Effector CD4-positive, alpha-beta T cell (primary cell): ENCODE measurements at places on chromosomes 13 and 19.

GRCh38 chr19:48321622-48322591 is 3.4 kb upstream of the EMP3 start:
- peak; percentile 99 for DNase-seq

GRCh38 chr19:1503089-1503924 is 9.5 kb downstream of the ADAMTSL5 start:
- peak; percentile 39 for DNase-seq

DNA sequence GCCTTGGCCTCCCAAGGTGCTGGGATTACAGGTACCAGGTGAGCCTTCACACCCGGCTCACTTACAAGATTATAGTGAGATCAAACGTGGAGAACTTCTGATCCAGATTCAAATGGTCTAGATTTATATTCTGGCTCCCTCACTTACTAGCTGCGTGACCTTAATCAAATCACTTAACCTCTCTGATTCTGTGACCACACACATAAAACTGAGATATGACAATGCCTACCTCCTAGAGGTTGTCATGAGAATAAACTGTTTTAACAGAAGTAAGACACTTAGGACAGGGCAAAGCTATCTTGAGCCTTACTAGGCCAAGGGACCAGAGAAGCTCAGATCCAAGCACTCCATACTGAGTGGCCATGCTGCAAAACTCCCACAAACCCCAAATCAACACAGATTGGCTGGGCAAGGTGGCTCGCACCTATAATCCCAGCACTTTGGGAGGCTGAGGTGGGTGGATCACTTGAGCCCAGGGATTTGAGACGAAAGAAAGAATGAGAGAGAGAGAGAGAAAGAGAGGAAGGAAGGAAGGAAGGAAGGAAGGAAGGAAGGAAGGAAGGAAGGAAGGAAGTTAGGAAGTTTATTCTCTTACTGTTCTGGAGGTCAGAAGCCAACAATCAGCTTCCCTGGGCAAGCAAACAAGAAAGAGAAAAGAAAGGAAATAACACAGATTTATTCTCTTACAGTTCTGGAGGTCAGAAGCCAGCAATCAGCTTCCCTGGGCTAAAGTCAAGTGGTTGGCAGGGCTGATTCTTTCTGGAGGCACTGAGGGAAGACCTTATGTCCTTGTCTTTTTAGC is 46.1 kb upstream of the MAP3K10 start:
- no peak for DNase-seq

DNA sequence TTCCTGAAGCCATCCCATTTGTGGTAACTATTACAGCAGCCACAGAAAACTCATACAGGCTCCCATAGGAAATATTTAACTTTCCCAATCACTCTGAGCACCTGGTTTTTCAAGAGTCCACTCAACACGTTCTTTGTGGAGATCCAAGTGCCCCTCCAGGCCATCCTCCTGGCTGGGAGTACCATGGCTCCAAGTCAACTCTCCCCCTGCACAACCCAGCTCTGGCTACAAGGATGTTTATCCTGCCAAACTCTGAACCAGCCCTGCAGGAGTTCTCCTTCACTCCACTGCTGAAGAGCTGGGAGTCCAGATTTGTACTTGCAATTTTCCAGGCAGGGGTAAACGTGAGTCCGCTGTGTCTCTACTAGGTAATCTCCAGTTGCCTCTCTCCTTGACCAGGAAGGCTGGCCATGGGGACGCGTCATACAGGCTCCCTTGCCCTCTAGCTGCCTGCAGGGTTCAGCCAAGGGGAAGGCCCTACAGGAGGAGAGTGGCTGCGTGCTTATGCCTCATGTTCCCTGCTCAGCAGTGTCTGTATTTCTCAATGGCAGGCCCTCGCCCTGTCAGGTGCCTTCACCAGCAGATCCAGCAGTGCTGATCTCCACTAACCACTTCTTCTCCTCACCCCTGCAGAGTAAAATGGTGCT is 29.9 kb upstream of the ARGLU1 start:
- no peak for DNase-seq

GRCh38 chr13:27797228-27797624 is 4.9 kb downstream of the GSX1 start:
- no peak for DNase-seq

DNA sequence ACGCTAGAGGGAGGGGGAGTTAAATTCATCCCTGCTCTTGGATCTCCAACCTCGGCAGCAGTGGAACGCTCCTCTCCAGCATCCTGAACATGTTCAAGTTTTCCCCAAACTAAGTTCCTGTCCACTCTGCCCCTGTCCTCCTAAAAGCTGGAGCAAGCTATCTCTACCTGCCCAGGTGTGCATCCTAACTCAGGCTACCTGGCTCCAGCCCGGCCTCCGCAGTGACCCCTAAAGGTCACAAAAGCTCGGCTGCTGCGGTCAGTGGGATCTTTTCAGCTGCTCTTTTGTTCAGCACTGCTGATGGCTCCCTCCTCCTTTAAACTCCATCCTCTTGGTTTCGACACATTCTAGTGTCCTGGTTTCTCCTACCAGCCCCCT is 1.4 kb downstream of the DCUN1D2 start:
- DNase-seq: no peak

- no peak for DNase-seq
These were observed 23.3 kb downstream of the PRR12 start for GRCh38 chr19:49614096-49614833.

GRCh38 chr19:46481223-46481848 is 10.0 kb upstream of the PNMA8A start:
- DNase-seq: no peak

DNA sequence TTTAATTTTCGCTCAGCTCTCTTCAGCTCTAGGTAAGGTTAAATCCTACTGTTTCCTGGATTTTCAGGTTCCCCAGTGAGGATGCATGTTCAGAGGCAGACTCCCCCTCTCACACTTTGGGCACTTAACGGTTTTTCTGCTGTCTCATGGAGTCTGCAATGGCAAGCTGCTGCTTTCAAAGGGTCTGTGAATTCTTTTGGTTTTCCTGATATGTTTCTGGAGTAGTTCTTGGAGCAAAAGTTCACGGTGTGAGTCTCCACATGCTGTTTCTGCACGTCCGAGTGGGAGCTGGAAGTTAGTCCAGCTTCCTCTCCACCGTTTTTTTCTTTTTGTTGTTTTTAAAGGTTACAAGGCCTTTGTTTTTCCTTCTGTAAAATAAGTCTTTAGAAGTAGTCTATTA is 35.4 kb downstream of the DNAJC15 start:
- DNase-seq: no peak

- no peak for DNase-seq
These were observed 1.7 kb upstream of the KLK12 start for GRCh38 chr19:51036519-51036918.

DNA sequence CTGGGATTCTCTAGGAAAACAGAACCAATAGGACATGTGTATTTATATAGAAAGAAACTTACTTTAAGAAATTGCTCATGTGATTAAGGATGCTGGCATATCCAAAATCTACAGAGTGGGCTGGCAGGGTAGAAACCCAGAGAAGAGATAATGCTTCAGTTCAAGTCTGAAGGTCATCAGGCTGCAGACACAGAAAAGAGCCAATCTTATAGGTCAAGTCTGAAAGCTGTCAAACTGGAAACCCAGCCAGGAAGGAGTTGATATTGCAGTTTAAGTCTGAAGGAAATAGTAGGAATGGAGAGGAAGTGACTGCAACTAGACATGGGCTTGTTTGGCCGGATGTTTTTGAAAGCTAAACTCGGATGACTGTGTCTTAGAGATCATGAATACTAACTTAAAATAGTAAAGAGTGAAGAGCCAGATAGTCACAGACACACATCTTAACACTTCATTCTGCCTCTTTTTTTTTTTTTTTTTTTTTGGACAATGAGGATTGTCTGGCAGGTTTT is 125.3 kb upstream of the GPC6 start:
- no peak for DNase-seq

- no peak for DNase-seq
These were observed 291.3 kb downstream of the SLC7A1 start for GRCh38 chr13:29304148-29304547.

- DNase-seq: no peak
These were observed 1.8 kb downstream of the ZNF114 start for GRCh38 chr19:48271531-48272151.

GRCh38 chr19:29485293-29485692 is 40.5 kb upstream of the VSTM2B start:
- no peak for DNase-seq

DNA sequence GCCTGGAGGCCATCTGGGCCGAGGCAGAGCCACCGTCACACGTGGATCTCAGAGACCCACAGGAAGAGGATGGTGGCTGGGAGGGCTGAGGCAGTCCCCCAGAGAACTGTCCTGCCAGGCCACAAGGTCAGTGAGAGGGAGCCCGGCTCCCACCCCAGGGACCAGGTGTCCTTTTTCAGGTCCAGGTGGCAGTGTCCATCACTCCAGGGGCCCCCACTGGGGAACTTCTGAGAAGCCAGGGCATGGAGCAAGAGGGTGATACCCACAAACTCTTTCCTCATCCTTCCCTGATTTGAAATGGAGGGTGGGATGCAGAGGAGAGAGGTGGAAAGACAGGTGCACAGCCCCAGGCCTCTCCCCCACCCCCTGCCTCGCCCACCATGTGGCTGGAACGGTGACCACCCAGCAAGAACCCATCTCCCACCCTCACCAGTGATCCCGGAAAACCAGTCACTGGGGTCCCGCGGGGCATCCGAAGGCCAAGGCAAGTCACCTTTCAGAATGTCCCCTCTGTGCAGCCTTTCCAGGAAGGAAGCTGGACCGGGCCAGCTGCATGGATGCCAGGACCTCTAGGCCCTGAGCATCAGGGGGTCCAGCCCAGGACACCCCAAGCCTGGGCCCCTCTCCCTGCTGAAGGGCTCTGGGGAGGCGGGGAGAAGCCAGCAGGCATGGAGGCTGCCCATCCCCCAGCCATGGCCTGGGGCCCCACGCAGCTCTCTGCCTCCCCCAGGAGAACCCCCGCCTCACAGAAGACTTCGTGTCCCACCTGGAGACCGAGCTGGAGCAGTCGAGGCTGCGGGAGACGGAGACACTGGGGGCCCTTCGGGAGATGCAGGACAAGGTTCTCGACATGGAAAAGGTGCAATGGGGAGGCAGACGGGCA is 14.1 kb downstream of the PRR36 start:
- no peak for DNase-seq

DNA sequence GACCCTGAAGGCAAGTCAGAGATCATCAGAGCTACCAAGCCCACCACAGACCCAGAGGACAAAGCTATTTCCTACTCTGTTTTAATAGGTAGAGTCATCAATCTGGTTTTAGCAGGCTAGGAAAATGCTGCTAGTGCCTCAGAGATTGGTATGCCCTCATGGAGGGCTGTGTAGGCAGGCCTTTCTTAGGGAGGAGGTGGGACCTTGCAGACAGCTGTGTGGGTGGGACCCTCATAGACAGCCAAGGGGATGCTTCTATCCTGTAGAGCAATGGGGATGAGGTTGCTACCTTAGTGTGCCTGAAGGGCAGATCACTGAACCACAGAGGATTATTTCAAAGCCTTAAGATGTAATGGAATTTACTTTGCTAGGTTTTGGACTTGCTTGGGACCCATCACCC is 534.9 kb upstream of the KLF12 start:
- DNase-seq: no peak

DNA sequence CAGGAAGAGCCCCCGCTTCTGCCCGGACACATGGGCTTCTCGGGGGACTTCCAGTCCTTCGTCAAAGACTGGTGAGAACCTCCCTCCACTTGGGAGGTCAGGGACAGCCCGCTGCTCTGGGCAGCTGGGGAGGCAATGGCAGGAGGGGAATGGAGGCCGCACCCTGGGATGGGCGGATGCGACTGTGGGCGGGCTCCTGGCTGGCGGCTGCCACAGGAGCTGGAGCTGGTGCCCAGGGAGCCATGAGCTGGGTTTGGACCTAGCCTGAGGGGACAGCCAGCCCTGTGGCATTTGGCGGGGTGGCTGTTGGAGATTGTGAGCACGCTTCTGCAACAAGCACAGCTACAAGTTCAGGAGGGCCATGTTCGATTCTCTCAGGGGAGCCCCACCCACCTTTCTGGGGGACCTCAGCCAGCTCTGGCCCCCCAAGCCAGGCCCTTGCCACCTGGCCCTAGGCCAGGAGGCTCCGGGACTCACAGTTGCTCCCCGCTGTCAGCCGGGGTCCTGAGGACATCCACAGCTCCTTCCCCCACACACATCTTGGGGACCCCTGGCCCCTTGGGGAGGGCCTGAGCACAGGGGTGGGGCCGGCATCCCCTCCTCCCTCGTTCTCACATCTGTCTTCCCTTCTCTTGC is 3.0 kb upstream of the TGFBR3L start:
- DNase-seq: no peak

- DNase-seq: no peak
These were observed 11.6 kb downstream of the ZNF160 start for GRCh38 chr19:53091413-53092254.

DNA sequence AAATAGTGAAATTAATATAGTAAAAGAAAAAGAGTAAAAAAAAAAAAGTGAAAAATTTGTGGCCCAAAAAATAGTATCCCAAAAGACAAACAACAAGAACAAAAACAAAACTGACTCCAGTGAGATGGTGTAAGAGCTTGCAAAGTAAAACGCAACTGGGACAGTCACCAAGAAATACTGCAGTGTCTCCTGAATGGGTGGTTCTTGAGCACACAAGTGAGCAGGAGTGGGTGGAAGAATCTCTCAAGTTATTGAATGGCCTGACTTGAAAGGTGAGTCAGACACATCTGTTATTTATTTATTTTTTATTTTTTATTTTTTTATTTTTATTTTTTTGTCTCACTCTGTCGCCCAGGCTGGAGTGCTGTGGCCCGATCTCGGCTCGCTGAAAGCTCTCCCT is 1.9 kb downstream of the ZNF493 start:
- no peak for DNase-seq

GRCh38 chr19:30890033-30890432 is 459.2 kb downstream of the TSHZ3 start:
- no peak for DNase-seq

DNA sequence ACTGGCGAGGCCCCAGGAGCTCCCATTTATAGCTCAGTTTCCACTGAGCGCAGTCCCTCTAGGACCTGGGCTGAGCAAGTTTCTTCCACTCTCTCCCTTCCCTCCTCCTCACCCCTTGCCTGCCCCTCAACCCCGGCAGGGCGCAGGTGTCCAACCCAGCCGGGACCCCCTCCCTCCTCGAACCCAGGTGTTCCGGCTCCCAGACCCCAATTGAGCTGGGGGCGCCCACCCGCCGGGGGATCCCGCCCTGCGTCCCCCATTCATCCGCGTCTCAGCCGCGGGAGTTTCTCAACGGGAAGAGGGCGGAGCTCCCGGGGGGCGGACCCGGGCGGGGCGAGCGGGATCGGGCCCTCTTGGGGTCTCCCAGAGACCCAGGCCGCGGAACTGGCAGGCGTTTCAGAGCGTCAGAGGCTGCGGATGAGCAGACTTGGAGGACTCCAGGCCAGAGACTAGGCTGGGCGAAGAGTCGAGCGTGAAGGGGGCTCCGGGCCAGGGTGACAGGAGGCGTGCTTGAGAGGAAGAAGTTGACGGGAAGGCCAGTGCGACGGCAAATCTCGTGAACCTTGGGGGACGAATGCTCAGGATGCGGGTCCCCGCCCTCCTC is at the start of gene KIRREL2:
KIRREL2 (plus strand) TSS at position 366 of the 604 bp plus-strand sequence; CDS start at position 575, 209 bp downstream.
- no peak for DNase-seq

- DNase-seq: no peak
These were observed 200.4 kb downstream of the KLF12 start for GRCh38 chr13:73933795-73934194.
